ENCODE measurements at places on chromosomes 7 and 10.
A peak's percentile ranks its signal among the peaks of the same experiment; 100 is the strongest.

GRCh38 chr10:26621889-26622711 lies 75.4 kb upstream of the PDSS1 start:
- peak; percentile 52 for DNase-seq

DNA sequence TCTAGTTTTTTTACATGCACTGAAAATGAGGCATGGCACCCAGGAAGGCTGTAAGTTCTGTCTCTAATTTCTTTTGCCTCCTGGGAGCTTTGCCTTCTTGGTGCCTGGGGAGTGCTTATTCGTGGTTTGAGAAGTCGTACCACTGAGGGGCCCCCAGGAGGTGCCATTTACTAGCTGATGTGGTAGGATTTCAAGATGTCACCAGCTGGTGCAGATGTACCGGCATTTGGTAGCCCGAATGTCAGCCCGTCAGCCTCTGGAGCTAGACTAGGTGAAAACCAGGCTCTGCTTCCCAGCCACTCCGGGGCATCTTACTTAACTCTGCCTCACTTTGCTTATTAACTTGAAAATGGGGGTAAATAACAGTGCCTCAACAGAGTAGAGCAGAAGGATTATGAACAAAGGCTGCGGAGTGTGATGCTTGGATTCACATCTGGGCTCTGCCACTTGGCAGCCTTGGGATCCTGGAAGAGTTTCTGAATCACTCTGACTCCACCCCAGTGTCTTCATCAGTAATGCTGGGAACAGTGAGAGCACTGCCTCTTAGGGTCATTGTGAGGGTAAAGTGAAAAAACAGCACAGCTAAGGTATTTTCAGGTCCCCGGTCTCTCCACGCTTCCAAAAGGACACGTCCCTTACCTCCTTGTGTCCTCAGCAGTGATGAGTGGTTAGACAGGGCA lies 31.4 kb upstream of the BTBD16 start:
- no peak for DNase-seq

DNA sequence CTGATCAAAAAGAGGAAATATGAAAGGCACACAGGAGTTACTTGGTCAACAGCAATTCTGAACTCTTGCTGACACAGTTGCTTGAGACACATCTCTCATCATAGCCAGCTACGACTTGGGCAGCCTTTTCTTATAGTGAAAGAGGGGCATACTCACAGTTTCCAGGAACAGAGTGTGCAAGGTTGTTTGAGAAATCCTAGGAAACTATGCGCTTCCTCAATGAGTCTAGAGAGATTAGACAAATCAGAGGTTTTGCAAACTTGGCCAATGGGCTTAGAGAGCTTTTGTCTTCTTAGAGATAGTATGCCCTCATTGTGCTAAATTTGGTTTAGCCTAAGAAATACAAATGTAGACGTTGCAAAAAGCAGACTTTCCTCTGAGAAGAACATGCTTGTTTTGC lies 370.4 kb downstream of the HGF start:
- DNase-seq = no peak

GRCh38 chr7:84454174-84454959 lies 259.8 kb upstream of the SEMA3A start:
- no peak for DNase-seq

GRCh38 chr10:93271347-93271746 lies 197.7 kb downstream of the CYP26A1 start:
- no peak for DNase-seq

GRCh38 chr10:70887804-70888800 lies at the start of gene PCBD1:
Gene PCBD1 (minus strand): TSS chr10:70888565. CDS start chr10:70888533, 32 bp downstream.
- peak; percentile 80 for DNase-seq

Data from GM12891 (cell line).